Stimulated activated CD4-positive, alpha-beta T cell treated with anti-CD3 and anti-CD28 coated beads, Interleukin-2, amount 100 ng/mL, for 48 hours (primary cell): ENCODE measurements at places on chromosomes 3 and 15.

DNA sequence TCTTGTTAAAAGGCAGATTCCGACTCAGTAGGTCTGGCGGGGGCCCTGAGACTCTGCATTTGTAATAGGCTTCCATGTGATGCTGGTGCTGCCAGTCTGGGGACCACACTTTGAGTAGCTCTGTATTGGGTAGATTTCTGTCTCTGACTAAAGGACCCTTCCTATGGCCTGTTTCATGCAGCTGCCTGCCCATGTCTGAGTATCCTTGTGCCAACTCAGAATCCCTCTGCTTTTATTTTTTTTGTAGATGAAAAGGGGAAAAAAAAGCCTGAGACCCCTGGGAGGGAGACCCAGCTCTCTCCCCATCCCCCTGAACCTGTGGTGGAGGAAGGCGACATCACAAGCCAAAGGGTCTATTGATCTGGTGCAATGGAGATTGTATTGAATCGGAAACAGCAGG, 81.9 kb downstream of the EBLN2 start:
- no peak for DNase-seq

DNA sequence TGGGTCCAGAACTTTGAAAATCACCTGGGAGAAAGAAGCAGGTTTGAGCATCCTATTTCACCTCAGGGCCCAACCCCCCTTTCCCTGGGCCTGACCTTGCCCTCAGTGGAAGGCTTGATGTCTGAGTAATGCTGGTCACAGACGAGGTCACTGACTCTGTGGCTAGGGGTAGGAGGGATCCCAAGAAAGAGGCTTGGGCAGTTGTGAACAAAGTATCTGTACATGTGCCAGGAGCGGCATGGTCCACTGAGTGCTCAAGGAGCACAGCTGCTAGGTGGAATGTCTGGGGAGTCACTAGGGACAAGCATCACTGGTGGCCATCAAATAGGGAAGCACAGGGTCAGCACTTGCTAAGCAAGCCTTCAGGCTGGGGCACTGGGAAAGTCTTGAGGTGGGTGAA, 7.3 kb downstream of the CCDC71 start:
- no peak for DNase-seq

- DNase-seq: no peak
Observed at GRCh38 chr3:148332509-148332908, 365.2 kb upstream of the AGTR1 start.

GRCh38 chr15:68227643-68228142, 1.8 kb downstream of the CLN6 start:
- no peak for DNase-seq

- DNase-seq: no peak
Observed at GRCh38 chr15:45827275-45827674, 192.4 kb downstream of the SQOR start.

- no peak for DNase-seq
Observed at GRCh38 chr3:69749461-69749860, 10.2 kb downstream of the MITF start.
